ENCODE measurements at places on chromosomes 6 and 20. TPM values are rescaled to one million over a fixed set of nuclear protein-coding genes. Genes with fewer than 3 reads are reported as not detected.

SLA2 gene
- total RNA-seq, result not detected

SIRPD gene
- total RNA-seq, result not detected

MAS1 gene
- total RNA-seq, result not detected

ADGRF5 gene
- total RNA-seq, result 80.0 TPM

TUBB2B gene
- total RNA-seq, result 5.6 TPM

SLC22A7 gene
- total RNA-seq, result not detected

Measured in vein endothelial cell (primary cell).